HFFc6 (cell line): ENCODE measurements at places on chromosomes 1 and 21. TPM values are rescaled to one million over a fixed set of nuclear protein-coding genes. Genes with fewer than 3 reads are reported as not detected.

GUCA2B gene
- not detected in 3 replicates for total RNA-seq

DNAI4 gene
- total RNA-seq = 1.3 and 3.2 TPM in 2 replicates

CTSE gene
- total RNA-seq = not detected in 2 replicates

OR2T12 gene
- total RNA-seq = not detected in 3 replicates

CYYR1 gene
- not detected in 3 replicates for total RNA-seq

PEF1 gene
- total RNA-seq = 67.4 to 70.3 TPM (median 70.0 TPM) in 3 replicates

- DNase-seq = peak; percentile 73
- peak overlapping the region; percentile 50 for H3K4me3 ChIP-seq
- H3K36me3 ChIP-seq = peaks cover 12% of the 10 kb centered on the region; the same call in 1 of the 2 replicates
- peak overlapping the region; percentile 86 for H3K27ac ChIP-seq
Observed at GRCh38 chr1:26121854-26122773, 10.5 kb downstream of the PDIK1L start.

DNA sequence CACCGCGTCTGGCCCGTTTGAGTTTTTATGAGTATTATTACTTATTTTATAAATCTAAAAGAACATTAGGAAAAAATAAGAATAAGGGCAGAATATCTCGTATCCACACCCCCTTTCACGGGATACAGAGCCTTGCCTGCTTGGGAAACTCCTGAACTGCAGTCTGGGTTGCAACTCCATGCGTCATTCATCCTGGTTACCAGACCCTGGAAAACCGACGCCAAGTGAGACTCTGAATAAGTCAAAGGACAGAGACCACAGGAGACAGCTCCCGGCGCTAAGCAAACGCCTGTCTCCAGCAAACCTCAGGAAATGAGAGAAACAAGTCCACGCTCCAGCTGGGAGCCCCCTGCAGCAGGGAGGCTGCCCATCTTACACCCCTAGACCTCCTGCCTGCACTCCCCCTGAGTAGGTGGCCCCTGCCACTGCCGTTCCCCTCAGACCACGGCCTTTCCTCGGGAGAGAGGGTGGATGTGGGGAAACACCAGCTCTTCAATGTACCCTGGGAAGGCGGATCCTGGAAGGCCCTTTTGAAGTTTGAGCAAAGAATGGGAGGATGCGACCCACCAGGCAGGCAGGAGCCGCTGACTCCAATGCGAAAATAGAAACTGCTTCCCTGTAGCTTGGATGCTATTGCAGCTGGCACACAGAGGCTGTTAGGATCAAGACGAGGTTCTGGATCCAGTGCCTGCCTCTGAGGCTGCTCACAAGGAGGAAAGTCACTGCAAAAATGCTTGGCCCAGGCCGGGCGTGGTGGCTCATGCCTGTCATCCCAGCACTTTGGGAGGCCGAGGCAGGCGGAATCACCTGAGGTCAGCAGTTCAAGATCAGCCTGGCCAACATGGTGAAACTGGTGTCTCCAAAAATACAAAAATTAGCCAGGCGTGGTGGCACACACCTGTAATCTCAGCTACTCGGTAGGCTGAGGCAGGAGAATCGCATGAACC, 37.7 kb upstream of the GPR157 start:
- no peak overlapping the region for H3K27ac ChIP-seq
- no peak for DNase-seq
- peaks cover 66% of the 10 kb centered on the region for H3K4me1 ChIP-seq

DNA sequence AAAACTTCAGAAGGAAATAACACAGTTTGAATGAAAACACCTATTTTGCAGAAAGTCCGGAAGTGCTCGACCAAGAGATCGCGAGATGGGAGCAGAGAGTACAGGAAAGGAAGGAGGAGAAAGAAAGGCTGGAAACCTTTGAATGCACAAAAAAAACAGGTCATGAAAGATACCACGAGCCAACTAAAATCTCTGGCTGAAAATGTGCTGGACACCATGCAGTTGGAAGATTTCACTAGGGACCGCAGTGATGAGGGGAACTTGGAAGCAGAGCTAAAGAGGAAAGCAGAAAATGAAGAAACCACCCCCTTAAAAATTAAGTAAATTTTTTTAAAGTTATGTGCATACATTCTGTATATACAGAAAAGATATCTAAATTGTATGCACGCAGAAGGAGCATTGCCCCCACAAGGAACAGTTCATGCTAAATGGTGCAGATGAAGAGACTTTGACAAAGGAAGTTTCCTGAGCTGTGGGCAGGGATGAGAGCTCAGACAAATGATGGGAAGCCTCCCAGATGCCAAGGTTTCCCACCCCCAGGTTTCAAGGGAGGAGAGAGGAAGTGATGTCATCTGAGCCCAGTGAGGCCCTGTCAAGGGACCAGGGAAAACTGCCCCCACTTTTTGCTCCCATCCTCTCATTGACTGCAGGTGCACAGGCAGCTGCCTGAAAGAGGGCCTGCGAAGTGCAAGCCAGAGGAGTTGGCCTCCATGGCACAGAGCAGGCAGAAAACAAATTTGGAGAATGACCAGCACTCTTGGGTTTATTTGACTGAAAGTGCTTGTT, 52.5 kb downstream of the ETS2 start:
- peaks cover 33% of the 10 kb centered on the region for H3K4me1 ChIP-seq
- no peaks in the 10 kb centered on the region for H3K36me3 ChIP-seq
- no peak overlapping the region for H3K4me3 ChIP-seq

DNA sequence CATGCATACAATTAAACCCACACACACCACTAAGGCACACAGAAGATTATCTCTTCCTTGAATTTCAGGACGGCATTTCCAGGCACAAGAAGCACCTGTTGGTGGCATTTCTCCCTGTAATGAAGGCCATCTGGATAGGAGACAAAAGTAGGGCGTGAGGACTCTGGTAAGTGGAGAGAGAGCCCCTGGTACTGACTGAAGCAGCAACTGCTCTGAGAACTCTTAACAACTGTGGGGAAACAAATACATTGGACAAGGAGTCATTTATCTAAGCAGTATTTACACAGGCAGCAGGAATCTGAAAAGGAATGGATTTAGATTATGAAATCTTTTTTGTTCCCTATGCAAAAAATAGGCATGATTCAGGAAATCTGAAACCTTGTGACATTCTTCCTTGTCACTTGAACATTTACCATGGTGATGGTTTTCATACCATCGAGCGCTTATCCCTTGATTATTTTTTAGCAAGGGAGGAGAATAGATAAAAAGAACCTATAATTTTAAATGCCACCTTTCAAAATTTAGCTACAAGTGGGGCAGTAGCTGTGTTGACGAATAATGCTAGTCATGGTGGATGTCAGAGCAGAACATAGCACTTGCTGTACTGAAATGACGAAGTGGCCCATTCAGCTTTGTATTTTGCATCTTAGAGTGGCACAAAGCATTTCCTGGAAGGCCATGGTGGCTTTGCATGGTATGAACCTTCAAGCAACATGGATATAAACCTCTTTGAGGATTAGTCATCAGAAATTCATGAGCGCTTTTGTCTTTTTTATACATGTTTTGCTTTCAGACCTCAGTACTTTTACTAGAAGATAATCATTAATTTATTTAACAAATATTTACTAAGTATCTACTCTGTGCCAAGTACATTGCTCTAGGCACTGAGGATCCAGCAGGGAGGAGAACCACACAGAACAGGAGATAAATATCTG, 362.0 kb downstream of the ADGRL2 start:
- DNase-seq = no peak
- H3K4me1 ChIP-seq = no peaks in the 10 kb centered on the region
- no peaks in the 10 kb centered on the region; the same call in none of the 2 replicates for H3K27me3 ChIP-seq
- H3K27ac ChIP-seq = no peak overlapping the region
- H3K4me3 ChIP-seq = no peak overlapping the region

- DNase-seq = no peak
- H3K4me1 ChIP-seq = peaks cover 36% of the 10 kb centered on the region
- no peaks in the 10 kb centered on the region for H3K36me3 ChIP-seq
- peak overlapping the region; percentile 92 for H3K27ac ChIP-seq
Observed at GRCh38 chr21:36430841-36431240, 45.6 kb downstream of the CHAF1B start.

GRCh38 chr1:109531826-109532364, 7.8 kb upstream of the GPR61 start:
- peaks cover 30% of the 10 kb centered on the region for H3K4me1 ChIP-seq
- H3K36me3 ChIP-seq = no peaks in the 10 kb centered on the region
- no peak for DNase-seq
- H3K27ac ChIP-seq = no peak overlapping the region
- H3K27me3 ChIP-seq = no peaks in the 10 kb centered on the region; the same call in 1 of the 2 replicates

- DNase-seq = no peak
- H3K4me3 ChIP-seq = no peak overlapping the region
- H3K36me3 ChIP-seq = no peaks in the 10 kb centered on the region
Observed at GRCh38 chr1:44431861-44432260, 26.8 kb downstream of the RNF220 start.

DNA sequence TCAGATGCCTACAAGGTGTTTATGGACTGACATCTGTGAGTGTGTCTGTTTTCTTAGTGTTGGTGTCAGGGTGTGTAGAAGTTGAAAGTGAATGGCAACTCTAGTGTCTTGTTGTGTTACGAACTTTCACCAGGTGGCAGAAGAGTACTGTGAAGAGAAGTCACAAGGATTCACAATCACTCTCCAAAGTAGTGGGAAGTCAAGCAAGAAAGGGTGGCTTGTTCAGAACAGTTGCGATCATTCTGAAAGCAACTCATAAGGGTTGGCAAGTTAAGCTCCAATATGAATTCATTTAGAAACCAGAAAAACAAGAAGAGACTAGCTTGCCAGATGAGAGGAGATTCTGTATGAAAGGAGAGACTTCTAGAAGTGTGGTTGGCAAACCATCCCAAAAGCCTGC, 86.1 kb downstream of the FASLG start:
- peak; percentile 79 for DNase-seq
- H3K27me3 ChIP-seq = peaks cover 2% of the 10 kb centered on the region
- H3K27ac ChIP-seq = peak overlapping the region; percentile 22; the same call in 1 of the 2 replicates

GRCh38 chr1:5973771-5974170, 18.5 kb downstream of the NPHP4 start:
- no peak overlapping the region for H3K27ac ChIP-seq
- H3K36me3 ChIP-seq = peaks cover 7% of the 10 kb centered on the region; the same call in 1 of the 2 replicates
- H3K27me3 ChIP-seq = peaks cover 5% of the 10 kb centered on the region
- no peaks in the 10 kb centered on the region; the same call in 1 of the 2 replicates for H3K4me1 ChIP-seq
- no peak for DNase-seq
- no peak overlapping the region for H3K4me3 ChIP-seq

DNA sequence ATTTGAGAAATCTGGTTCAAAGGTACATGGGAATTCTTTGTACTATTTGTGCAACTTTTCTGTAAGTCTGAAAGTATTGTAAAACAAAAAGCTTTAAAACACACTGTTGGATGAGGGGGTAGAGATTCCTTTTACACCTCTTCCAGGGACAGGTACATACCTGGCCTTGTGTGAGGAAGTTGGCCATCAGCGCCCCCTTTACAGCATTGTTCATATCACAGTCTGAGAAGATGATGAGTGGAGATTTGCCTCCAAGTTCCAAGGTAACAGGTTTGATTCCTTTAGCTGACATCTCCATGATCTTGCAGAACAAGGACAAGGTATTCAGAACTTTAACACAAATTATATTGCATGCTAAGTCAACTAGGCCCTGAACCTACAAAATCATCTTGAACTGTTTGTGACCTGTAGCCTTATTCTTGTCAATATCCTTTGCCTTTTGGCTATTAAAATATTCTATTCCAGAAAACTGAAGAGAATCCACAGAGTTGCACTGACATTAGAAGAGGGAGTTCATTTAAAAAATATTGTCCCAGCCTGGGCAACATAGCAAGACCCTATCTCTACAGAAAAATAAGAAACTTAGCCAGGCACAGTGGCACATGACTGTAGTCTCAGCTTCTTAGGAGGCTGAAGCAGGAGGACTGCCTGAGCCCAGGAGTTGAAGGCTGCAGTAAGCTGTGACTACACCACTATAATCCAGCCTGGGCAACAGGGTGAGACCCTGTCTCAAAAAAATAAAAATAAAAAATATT, 18.9 kb downstream of the ALDH9A1 start:
- H3K27me3 ChIP-seq = no peaks in the 10 kb centered on the region
- peaks cover 65% of the 10 kb centered on the region for H3K36me3 ChIP-seq
- peaks cover 38% of the 10 kb centered on the region for H3K4me1 ChIP-seq
- DNase-seq = no peak
